Stimulated activated CD8-positive, alpha-beta memory T cell treated with anti-CD3 and anti-CD28 coated beads, Interleukin-7, amount 100 ng/mL, for 4 hours (primary cell): ENCODE measurements at places on chromosomes 16 and 17.

GRCh38 chr16:87414251-87414680, 22.1 kb downstream of the MAP1LC3B start:
- no peak for DNase-seq

DNA sequence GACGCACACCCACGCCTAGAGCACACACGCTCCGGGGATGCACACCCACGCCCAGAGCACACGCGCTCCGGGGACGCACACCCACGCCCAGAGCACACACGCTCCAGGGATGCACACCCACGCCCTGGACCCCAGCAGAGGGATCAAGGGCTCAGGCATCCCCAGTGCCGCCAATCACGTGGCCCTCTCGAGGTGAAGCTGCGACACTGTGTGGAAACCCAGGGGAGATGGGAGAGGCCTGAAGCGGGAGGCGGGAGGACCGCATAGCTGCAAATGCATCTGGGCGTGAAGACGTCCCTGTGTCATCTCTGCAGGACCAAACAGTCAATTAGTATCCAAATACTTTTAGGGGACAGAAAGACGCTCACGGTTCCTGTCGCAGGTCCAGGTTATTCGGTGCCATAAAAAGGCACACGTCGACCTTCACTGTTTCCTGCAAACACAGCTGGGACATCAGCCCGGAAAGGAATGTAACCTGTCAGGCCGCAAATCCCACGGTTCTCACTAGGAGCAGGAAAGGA, 56.4 kb downstream of the TBC1D16 start:
- no peak for DNase-seq

DNA sequence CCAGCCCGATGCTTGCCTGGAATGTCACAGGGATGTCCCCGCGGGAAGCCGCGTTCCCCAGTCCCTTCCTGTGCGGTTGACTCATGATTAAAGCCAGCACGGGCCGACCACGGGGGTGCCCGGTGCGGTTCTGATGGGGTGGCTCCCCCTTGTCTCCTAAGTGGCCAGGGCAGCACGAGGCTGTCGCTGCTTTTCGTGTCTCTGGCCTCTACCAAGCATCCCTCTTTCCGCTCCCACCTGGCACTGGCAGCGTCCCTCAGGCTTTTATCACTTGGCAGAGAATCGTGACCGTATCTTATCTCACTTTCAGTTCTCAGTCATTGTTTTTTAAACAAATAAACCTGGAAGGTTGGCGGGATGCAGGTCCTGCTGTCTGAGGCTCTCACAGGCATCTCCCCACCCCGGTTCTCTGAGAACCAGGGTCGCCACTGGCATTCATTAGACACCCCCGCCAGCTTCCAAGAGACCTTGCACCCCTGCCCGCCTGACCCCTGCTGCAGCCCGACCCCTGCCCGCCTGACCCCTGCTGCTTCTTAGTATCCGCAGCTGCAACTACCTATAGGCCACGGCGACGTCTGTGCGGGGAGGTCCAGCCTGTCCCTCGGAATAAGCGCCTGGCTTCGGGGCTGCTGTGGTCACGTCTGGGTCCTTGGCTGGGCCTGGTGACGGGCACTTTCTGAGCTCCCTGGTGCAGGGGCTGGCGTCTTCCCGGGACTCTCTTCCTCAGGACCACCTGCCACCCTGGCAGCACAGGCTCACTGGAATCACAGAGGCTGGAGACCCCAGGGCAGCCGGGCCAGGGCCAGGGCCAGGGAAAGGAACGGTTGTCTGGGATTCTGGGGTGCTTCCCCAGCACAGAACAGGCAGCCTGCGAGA, 7.5 kb downstream of the C1QTNF8 start:
- DNase-seq = no peak

DNA sequence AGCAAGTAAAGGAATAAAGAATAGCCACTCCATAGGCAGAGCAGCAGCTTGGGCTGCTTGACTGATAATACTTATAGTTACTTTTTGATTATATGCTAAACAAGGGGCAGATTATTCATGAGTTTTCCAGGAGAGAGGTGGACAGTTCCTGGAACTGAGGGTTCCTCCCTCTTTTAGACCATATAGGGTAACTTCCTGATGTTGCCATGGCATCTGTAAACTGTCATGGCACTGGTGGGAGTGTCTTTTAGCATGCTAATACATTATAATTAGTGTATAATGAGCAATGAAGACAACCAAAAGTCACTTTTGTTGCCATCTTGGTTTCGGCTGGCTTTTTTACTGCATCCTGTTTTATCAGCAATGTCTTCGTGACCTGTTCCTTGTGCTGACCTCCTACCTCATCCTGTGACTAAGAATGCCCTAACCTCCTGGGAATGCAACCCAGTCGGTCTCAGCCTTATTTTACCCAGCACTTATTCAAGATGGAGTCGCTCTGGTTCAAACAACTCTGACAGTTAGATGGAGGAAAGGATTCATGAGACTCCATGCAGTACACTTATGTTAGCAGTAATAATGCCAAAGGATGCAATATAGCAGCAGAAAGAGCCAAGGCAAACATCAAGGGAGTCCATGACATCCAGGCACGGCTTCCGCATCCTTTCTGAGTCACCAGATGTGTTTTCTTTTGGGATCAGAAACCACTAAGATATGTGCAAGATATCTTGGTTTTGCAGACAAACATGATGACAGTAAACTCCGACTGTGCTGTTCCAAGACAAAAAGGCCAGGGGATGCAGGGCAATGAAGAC, 55.8 kb upstream of the B4GALNT2 start:
- no peak for DNase-seq

DNA sequence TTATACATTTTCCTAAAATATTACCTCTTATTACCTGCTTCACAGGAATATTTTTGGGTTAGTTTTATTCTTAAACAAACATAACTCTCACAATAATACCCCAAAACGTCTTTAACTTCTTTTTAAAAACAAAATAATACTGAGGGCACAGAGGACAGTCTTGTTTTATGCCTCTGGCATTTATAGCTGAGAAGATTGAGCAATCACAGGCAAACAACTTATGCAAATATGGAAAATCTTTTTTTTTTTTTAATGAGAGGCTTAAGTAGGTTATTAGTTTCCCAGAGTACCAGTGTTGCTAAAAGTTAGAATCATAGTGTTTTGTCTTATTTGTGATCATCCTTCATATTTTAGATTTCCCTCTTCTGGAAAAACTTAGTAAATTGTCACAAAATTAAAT, 195.0 kb downstream of the FTO start:
- DNase-seq = no peak

DNA sequence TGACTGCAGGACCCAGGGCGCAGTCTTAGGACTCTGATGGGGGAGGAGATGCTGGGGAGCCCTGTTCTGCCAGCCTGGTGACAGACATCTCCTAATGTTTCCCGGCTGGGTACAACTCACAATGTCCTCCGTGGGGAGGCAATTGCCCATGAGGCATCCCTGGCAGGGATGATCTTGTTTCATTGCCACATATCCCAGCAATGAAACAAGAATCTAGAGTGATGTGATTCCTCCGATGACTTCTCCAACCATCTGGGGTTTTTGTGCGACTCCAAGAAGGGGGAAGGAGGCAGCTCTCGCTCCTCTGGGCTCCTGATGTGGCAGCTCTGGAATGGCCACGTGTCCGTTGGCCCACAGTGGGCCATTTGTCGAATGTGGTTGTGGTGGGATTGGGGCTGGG, 255.8 kb downstream of the SEC14L1 start:
- no peak for DNase-seq

GRCh38 chr17:412211-413015, 59.8 kb upstream of the RPH3AL start:
- DNase-seq = peak; percentile 28

- no peak for DNase-seq
Observed at GRCh38 chr17:76160896-76161528, 20.0 kb upstream of the FOXJ1 start.

DNA sequence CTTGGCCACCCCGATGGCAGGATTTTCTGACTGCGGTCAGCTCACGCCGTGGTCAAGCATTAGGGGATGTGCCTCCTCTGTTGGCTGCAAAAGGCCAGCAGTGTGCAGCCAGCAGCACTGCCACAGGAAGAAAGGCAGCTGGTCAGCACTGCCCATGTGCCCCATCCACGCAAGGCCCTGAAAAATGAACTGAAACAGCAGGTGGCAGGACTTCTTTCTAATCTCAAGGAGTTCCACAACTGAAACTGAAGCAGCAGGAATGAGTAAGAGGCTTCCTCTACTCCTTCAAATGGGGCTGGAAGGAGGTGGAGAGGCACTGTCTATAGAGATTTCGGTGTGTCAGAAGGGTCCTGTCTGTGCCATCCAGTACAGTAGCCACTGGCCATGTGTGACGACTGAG, 3.2 kb downstream of the ZNF500 start:
- DNase-seq = no peak

GRCh38 chr17:11336290-11336689, 95.3 kb downstream of the SHISA6 start:
- no peak for DNase-seq

DNA sequence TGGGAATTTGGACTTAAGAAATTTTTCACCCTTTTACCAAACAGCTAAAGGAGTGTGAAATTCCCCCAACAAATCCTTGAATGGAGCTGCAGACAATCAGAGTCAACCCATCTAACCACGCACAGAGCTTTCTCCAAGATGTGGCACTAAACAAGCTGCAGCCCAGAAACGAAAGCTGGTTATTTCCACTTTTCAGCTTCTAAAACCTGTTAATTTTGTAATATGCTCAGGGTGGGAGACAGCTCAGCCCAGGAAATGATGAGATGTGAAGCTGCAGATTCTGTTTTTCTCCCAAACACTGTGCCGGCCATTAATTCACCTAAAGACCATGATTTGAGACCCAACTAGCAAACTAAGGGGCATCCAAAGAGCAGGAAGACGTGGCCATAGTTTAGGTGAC, 33.2 kb upstream of the ABR start:
- DNase-seq = no peak

DNA sequence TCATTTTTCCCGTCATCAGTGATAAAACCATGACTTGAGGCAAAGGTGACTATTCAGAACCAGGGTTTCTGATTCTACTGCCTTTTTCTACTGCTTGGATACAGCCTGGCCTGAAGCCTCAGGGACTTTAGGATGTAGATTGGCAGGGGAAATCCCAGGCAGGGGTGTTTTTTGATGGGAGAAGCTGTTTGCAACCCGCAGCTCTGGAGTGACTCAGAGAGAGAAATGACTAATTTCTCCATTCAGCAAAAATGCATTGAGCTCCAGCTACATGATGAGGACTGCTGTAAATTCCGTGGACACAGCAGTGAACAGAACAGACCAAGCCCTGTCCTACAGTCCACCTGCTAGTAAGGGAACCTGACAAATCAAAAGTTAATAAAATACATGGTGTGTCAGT, 560.6 kb downstream of the CDH13 start:
- no peak for DNase-seq

- DNase-seq = no peak
Observed at GRCh38 chr17:4097165-4097960, 45.5 kb downstream of the ZZEF1 start.

- no peak for DNase-seq
Observed at GRCh38 chr17:68249354-68249765, 1.5 kb downstream of the AMZ2 start.

GRCh38 chr17:49898366-49899190, 50.7 kb upstream of the TAC4 start:
- DNase-seq = no peak

DNA sequence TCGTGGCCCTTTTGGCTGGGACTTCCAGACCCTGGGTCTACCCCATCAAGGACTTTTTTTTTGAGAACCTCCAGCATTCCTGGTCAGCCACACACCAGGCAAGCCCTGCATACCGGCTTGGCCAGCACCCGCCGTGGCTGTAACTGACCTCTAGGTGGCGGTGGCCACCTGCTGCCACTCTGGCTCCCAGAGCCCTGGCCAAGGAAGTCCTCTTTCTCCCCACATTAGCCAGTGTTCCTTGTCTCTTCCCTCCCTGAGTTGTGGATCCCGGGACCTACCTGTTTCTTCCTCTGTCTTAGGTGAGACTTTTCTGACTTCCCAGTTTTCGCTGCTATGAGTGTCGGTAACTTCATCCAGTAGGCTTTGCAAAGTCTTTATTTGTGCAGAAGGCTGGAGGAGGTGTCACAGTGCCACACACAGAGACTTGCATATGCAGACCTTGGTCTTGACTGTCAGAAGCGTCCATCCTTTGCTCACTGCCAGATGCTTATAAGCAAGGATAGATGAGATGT, 348.3 kb downstream of the CPPED1 start:
- no peak for DNase-seq

DNA sequence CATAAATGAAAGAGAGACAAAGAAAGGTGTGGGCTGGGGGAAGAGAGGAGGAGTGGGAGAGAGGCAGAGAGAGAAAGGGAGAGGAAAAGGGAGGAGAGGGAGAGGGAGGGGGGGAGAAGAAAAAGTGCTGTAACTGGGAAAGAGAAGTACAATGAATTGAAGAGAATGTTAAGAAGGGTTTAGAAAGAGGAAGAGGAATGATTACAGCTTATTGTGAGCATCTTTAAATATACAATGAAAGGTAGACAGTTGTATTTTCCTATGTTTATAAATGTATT, 229.1 kb upstream of the PMFBP1 start:
- no peak for DNase-seq
